Right renal cortex interstitium (tissue), 3 donors: ENCODE measurements at places on chromosomes 5 and 9. TPM values are rescaled to one million over a fixed set of nuclear protein-coding genes. Genes with fewer than 3 reads are reported as not detected.
A peak's percentile ranks its signal among the peaks of the same experiment; 100 is the strongest.

- no peak for DNase-seq
These were observed 602.6 kb upstream of the DMAC1 start for GRCh38 chr9:8401961-8402705.

- no peak for DNase-seq
These were observed 56.9 kb downstream of the AHRR start for GRCh38 chr5:378301-378891.

GRCh38 chr5:173020643-173021042 is 35.5 kb upstream of the CREBRF start:
- DNase-seq = no peak

- no peak for DNase-seq
These were observed 89.8 kb downstream of the LIFR start for GRCh38 chr5:38466424-38467189.

DNA sequence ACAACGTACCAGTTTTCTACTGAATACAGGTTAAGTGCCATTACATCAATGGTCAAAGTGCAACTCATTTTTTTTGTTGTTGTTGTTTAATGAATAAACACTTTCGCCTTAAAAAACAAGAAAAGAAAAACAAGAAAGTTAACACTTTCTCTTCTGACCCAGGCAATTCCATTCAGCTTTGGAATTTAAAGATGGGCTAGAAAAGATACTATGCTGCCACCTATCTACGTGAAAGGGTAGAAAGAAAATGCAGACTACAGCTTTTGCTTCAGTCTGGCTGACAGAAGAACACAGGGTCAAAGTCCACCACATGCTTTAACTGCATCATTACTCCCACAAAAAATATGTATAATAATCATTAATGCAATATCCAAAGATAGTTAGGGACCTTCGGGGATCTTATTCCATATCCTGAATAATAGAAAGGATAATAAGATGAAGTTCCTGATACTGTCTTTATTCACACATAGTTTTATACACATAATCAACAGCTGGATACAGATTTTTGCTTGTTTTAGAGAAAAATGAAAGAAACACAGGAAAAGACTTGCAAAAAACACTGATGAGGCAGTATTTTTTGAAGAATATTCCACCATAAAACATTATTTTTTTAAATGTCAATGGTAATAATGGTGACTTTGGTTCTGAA is 40.4 kb downstream of the ZDHHC21 start:
- DNase-seq = peak; percentile 8

DNA sequence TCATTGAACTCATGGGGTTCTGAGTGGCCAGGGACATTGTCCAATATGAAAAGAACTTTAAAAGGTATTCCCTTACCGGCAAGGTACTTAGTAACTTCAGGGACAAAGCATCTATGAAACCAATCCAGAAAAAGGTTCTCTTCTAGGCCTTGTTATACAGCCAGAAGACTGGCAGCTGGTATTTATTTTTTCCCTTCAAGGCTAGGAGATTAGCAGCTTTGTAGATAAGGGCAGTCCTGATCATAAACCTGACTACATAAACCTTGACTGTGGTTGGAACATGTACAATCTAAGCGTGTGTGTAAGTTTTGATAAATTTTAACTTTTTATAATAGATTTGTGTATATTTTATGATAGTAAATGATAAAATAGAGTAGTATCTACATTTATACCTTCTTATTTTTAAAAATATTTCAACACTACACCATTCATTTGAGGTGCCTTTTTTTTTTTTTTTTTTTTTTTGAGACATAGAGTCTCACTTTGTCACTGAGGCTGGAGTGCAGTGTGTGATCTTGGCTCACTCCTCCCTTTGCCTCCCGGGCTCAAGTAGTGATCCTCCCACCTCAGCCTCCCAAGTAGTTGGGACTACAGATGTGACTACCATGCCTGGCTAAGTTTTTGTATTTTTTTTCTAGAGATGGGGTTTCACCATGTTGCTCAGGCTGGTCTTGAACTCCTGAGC is 24.5 kb downstream of the RANBP17 start:
- no peak for DNase-seq

GRCh38 chr5:63831381-63831780 is 130.9 kb downstream of the HTR1A start:
- DNase-seq = no peak

GRCh38 chr5:81787474-81788242 is 36.8 kb upstream of the SSBP2 start:
- DNase-seq = peak; percentile 91

DNA sequence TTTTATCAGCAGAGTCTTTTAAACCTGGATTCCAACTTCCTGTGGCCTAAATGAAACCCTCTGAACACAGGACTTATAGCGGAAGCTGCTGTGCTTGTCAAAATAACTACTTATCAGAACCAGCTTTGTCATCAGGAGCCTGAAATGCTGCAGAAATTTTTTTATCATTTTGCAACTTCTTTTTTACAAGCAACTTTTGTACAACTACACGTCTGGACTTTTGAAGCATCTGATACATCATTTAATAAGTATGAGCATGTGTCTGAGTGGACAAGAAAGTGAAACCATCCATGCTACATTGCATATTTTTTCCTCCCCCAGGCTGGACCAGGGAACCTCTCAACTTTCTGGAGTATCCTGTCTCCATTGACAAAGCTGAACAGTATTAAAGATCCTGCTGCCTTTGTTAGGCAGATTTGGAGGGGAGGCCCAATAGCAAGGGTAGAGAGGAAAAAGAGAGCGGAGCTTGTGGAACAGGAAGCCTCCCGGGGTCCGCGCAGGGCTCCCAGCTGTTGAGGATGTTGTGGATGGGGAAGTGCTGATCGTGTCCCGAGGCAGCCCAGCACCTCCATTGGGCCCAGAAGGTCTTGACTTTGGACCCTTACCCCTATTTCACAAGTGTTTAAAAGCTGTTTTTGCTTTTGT is 196.6 kb downstream of the MSX2 start:
- no peak for DNase-seq

GRCh38 chr9:92986176-92987119 is 39.1 kb downstream of the FGD3 start:
- DNase-seq = no peak

DNA sequence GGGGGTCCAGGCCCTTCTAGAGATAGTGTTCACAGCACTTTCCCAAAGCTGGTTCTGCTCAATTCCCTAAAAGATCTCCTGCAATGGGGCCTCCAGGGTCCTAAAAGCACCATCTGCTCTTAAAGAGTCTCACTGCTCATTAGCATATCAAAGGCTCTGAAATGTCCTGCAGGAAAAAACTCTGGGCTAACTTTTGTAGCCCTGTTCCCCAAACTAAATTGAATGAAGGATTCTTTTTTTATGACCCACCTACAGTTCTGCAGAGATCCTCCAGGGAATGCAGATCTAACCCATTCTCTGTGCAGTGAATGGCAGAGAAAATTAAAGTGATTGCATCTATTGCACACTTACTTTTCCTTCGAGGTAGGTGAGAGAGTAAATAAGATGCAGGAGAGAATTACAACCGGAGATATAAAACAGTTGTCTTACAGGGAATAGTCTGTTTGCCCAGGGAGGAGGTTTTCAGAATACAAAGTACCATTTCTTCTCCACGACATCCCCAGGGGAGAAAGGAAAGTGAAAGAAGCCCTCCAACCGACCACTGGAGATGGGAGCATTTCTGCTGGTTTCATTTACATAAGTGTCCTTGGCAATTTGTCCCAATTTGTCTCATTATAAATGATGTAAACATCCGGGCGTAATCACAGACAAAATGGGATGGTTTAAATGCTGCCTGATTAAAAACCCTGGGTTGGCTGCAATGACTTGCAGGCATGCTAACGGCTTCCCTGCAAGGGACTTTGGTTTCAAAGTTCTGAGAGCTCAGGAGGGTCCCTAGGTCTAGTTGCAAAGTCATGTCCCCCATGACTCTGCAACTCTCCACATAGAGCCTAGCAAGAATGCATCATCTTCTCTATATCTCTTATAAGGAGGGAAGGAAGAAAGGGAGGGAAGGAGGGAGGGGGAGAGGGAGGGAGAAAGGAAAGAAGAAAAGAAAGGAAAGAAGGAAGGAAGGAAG is 114.0 kb downstream of the KCNIP1 start:
- DNase-seq = no peak

- DNase-seq = no peak
These were observed 62.3 kb downstream of the GTF3C4 start for GRCh38 chr9:132732326-132733259.

DNA sequence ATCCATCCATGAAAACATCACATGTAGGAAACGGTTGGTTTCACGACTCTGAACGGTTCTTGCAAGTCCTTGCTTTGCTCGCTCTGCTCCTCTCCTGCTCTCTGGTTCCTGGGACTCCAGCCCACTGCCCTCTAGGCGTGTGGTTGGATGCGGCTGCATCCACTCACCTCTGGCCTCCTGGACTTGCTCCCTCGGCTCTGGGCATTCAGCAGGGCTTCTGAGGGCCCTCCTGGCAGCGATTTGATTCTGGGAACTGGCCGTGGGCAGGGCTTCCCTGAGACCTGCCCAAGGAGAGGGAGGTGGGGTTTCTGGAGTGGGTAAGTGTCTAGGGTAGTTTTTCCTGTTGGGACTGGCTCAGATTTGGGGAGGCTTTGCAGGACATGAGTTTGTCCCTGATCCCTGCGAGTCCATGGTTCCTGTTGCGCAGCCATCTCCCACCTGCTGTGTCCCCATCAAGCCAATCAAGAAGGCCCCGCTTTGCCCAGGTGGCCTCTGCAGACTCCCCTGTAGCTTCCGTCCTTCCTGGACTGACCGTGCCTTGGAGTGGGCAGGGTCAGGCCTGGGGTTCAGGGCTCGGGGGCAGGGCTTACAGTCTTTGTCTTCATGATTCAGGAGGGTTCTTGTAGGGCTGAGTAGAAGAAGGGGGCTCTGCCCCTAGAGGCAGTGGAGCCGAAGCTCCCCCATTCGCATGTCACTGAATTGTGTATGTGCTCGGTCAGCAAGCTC is 192.3 kb downstream of the CACNA1B start:
- DNase-seq = no peak

DNA sequence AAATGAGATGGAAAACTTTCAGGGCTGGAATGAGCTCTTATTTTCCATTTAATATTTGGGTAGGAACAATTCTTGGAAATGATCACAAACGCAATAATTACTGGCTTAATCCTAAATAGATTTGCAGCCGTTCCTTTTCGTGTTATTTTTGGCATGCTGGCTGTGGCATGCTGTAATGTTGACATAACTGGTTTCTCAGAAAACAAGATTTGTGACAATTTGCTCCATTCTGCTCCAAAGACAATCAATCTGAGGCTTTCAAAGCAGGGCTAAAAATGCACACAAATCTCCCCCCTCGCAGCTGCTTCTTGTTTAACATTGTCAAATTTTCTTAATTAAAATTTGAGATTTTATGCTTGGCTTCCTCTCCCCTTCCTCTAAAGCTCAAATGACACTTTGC is 151.2 kb downstream of the TTC39B start:
- DNase-seq = peak; percentile 67

- no peak for DNase-seq
These were observed 347.5 kb downstream of the ZSWIM6 start for GRCh38 chr5:61679562-61679961.

DNA sequence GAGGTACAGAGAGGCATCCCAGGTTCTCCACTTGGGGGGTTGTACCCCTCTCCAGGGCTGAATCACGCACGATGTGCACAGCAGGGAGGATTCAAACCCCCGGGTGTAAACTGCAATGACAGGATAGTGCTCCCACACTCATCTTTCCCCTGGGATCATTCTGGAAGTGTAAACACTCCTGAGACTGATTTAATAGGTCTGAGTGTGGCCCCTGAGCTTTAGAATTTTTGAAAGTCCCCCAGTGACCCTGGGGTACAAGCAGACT is 16.5 kb downstream of the BICD2 start:
- DNase-seq = no peak

DNA sequence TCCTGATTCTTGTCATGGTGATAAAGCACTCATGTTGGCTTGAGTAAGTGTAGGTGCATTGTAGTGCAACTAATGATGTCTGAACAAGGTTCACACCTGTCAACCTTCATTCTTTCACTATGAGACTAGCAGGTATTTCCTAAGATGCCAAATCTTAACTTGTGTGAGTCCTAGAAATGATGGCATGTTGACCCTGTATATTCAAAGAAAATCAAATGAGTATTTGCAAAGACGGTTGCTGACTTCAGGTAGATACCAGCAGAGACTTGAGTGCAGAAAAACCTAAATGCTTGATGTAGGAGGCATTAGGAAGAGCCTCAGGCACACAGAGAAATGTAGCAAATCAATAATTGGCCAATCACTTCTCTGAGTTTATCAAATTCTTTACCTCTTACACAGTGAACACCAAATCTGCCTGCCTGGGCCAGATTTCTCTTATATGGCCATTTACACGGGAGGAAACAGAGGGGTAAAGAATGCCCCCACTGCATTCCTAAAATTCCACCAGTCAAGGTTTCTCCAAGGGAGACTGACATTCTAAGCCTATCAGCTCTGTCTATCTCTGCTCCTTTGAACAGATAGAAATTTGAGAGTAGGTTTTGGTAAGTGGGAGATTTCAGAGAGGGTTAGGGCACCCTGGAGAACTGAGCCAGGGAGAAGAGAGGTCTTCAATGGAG is 488.6 kb upstream of the WWC1 start:
- DNase-seq = no peak

DNA sequence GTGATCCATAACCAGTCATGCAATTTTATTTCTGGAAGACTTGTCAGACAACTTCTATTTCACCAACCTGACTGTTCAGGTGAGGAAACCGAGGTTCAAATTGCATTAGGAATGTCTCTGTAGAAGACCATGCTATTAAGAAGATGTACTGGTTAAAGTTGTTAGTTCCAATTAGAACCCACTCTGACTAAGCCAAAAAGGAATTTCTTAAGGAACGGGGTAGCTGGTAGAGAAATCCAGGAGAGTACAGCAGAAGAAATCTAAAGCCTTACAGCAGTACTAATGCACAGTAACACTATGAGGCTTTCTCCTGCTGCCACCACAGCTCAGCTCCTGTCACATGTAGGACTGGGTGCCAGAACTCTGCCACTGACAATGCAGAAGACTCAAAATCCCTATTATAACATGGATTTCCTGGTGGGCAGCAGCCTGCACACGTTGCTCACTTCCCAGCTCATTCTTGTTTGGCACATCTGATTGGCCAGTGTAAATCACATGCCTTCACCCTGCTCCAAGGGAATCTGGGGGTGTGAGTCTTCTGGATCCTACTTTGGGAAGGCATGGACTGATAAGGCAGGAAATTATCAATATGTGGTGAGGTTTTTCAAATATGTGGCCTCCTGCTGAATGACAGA is 37.1 kb downstream of the CAST start:
- no peak for DNase-seq

- no peak for DNase-seq
These were observed 2.0 kb downstream of the RNF44 start for GRCh38 chr5:176535101-176535663.

Gene TMEM174
- 27.2 TPM for polyA plus RNA-seq

Gene TBCA
- polyA plus RNA-seq = 315 TPM

Gene CEL
- polyA plus RNA-seq = 3.8 TPM

Gene CTXN3
- not detected for polyA plus RNA-seq

Gene PBX3
- 30.6 TPM for polyA plus RNA-seq

Gene C7
- 206 TPM for polyA plus RNA-seq

Gene OR1J2
- not detected for polyA plus RNA-seq

Gene IL5
- polyA plus RNA-seq = not detected

Gene TMEM215
- 0.28 TPM for polyA plus RNA-seq

Gene GRM6
- polyA plus RNA-seq = 0.52 TPM

Gene LRRTM2
- polyA plus RNA-seq = 1.7 TPM

Gene SLC22A4
- 6.2 TPM for polyA plus RNA-seq

Gene AQP7
- polyA plus RNA-seq = 17.0 TPM

Gene CCDC187
- polyA plus RNA-seq = 1.3 TPM

Gene CAMK4
- 3.6 TPM for polyA plus RNA-seq

Gene GNAQ
- polyA plus RNA-seq = 67.5 TPM

Gene CD74
- polyA plus RNA-seq = 272 TPM
